ENCODE measurements at places on chromosomes 12 and 14.

DNA sequence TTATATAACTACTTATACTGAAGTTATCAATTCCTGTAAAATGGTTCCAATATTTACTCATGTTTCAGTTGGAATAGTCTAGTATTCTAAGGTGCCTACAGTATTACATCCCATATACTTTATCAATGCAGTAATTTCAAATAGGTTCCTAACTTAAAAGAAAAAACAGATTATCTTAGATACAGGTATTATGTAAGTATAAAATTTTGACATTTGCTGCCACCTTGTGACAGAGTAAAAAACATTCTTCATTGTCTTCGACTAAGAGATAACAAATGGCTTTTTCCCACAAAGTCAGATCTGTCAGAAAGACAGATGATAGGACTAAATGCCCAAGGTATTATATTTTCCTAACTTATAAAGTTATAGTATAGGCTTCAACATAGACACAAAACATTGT, 78.7 kb downstream of the TXNDC16 start:
- no peak for DNase-seq

- no peak for DNase-seq
Measured at GRCh38 chr12:68794653-68795251, 13.2 kb upstream of the MDM2 start.

DNA sequence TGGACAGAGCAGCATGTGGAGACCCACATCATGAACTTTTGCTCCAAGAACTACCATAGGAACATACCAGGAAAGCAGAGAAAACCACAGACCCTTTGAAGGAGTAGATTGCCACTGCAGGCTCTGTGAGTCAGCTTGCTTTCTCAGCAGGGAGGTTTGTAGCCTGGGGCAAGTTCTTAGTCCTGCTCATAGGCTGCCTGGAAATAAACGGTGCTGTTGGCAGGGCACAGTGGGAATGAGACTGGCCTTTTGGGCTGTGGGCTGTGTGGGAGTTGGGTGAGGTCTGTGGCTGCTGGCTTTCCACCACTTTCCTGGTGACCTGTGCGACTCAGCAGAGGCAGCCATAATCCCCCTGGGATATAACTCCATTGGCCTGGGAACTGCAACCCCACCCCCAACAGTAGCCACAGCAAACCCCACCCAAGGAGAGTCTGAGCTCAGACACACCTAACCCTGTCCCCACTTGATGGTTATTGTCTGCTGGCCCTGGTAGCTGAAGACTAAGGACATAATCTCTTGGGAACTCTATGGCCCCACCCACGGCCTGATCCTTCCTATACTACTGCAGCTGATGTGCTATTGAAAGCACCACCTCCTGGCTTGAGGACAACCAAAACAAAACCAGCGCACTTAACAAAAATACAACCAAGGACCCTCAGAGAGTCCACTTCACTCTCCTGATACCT, 192.1 kb upstream of the GARIN6 start:
- no peak for DNase-seq

DNA sequence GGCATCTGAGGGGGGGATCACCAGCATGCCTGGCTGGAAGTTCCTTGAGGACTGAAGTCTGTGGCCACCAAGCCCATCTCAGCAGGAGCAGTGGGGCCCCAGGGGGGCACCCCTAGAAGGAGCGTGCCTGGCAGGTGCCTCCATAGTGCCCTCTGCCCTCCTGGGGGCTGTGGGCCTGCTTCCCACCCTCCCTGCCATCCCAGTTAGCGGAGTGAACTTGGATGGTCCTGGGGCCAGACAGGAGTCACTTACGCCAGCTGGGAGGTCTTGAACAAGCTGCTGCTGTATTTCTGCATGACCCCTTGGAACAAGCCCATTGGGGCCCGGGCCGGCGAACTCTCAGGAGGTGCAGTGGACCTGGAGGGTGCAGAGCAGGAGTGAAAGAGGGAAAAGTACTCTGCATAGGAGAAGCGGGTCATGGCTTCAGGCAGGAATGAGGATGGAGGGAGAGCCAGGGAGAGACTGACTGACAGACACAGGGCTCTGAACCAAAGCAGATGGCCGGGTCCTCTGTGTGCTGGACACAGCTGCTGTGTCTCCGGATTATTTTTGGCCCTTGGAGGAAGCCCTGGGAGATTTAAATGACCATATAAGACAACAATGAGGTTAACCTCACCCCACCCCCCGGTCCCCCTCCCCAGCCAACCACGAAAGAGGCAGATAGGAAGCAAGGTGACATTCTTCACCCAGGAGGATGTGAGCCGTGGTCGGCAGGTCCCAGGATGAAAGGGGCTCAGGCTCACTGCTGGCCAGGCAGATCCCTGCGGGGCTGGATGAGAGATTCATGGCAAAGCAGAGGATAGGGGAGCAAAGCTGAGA, 19.6 kb downstream of the ASB2 start:
- DNase-seq: no peak

- no peak for DNase-seq
Measured at GRCh38 chr14:85313560-85314207, 216.3 kb upstream of the FLRT2 start.

GRCh38 chr12:46664761-46665287, 161.0 kb downstream of the SLC38A4 start:
- no peak for DNase-seq

GRCh38 chr12:89024580-89024979, 327.7 kb downstream of the DUSP6 start:
- DNase-seq: no peak

DNA sequence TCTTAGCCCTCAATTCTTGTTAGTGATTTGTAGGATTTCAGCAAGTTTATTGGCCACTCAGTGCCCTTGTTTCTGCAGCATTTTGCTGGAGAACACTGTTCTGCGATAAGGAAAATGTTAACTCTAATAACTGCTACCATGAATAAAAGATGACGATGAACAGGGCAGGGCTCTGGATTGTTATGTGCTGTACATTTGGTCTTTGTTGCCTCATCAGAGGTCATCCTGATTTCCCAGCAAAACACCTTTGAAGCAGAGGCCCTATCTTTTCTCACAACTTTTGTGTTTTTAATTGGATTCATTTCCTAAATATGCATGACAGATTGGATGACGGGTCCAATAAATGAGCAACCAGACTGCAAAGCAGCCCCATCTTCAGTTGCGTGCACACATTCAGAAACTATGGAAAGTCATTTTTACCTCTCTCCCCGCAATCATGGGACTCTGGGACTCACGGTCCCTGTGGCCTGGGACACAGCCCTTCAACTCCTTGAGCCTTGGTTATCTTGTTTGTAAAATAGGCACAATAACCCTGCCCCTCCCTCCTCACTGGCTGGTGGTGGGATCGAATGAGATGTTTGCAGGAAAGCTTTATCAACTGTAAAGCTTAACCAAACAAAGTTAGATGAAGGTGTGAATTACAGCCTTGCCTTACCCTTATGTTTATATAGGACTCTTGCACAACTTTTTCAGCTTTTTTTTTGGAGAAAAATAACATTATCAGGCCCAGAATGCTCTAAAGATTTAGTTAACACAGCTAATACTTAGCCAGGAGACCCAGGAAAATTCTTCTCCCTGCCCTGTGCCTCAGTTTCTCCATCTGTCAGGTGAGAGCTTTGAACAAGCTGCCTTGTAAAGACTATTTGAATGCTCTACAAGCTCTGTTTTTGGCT, 45.4 kb downstream of the RPH3A start:
- DNase-seq: no peak

DNA sequence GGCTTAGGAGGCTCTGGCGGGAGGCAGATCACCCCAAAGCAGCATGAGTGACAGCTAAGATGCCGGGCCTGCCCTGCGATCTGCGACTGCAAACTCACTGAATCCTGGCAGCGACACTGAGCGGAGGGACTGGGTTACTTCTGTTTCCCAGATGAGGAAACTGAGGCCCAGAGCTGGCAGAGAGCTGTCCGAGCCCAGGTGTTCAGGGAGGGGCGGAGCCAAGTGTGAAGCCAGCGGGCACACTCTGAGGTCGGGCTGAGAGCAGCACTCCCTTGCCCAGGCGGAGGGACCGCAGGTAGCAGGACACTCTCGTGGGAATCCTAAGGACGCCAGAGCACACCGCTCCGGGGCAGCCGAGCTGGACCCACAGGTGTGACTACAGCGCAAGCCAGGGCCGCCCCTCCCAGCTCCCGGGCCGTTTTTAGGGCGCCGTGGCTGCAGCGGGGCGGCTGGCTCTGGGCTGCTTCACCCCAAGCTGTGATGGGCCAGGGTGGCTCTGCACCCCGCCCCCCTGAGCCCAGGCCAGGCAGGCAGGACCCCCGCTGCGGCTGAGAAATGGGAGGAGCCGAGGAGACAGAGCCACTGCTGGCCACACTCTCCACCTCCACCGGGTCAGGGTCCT, 27.4 kb downstream of the MMP17 start:
- no peak for DNase-seq

DNA sequence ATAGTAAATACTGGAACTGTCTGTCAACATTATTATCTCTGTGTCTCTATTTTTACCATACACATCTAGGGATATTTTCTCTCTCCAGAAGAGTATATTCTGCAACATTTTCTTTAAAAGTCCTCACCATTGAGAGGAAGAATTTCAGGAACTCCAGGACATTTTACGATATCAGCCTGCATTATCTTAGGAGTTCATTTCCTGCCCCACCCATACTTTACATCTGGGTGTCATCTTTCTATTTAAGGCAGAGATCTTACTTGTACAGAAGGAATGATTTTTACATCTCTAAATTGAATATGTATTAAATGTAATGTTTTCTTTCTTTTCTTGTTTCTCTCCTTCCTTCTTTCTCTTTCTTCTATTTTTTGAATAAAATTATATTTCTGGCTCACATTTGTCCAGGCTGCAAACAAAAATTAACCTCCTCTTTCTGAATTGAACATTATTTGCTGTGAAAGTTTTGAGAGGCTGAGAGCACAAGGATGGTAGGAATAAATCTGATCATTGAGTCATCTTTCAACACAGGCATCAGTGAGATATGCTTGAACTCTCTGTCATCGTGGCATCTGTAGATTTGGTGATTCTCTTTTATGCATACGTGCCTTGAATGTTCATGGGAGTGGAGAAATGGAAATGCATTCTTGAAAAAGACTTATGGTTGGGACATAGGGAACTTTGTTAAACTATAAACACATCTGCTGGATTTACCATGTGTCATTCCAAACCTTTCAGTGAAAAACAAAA, 753.6 kb downstream of the SLC16A7 start:
- DNase-seq: no peak

- DNase-seq: no peak
Measured at GRCh38 chr12:93297536-93297935, 80.2 kb upstream of the NUDT4 start.

GRCh38 chr12:106001837-106002218, 136.9 kb downstream of the NUAK1 start:
- no peak for DNase-seq

DNA sequence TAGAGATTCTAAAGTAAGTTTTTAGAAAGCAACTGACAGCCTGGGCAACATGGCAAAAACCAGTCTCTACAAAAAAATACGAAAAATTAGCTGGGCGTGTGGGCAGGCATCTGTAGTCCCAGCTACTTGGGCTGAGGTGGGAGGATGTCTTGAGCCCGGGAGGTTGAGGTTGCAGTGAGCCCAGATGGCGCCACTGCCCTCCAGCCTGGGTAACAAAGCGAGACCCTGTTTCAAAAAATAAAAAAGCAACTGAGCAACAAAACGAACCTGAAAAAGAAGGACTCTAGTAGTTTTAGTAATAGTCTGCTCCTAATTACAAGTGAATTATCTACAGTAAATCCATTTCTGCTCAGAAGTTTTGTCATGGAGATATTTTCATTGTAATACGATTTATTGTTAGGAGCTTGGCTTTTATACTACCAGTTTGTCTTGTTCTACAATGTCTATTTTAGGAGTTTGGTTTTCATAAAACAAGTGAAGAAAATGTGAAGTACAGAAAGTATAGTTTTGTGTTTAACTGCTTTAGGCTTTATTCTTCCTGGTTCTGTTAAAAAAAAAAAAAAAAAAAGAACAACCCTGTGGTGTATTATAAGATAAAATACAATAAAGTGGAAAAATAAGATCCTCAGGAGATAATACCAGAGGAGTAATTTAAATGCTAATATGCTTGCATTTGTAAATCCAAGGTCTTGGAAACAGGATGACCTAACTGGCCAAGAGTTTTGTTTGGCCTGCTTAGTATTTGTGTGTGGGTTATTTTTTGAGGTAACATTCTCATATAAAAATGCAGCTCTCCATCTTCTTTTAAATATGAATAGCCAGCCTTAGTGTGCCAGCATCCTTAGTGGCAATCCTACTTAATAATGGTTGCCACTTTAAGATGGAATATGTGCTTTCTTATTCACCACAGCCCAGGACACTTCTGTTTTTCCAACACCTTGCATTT, 2.8 kb downstream of the TMX1 start:
- DNase-seq: no peak

DNA sequence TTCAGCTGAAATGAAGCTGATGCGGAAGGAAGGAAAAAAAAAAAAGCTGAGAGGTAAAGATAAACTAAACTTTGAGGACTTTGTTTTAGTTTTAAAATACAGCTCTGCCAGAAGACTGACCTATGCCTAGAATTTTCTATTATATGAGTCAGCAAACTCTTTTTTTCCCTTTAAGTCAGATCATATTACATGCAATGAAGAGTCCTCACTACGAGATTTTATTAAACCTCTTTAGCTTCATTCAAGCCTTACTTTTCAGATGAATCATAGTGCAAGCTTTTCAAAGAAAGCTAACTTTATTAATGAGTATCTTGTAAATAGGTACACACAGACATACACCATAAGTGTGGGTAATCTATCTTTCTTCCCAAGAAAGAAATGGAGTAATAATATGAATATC, 57.8 kb upstream of the FSCB start:
- DNase-seq: no peak

DNA sequence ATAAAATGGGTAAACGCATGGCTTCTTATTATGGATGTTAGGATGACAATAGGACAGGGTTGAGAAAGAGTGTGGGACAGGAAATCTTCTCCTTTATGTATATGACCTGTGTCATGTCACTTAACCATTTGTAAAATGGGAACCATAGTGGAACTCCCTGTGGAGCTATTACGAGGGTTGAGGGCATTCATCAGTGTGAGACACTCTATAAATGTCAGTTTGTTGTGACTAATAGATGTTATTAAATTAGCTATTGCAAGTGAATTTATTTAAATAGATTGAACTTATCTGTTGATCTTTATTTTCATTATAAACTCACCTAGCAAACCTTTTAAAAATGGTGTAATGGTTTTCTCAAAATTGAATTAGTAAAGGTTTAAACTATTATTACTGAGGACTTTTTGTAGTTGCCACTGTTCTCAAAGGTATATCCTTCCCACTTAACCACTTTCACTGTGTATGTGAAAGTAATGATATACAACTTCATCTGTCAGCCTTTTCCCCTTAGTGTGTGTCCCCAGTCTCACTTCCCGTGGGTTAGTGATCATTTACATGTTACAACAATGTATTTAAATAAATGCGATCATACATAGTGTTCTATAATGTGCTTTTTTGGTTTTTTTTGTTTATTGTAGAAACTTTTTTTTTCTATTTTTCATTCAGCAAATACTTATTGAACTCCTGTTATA, 17.1 kb downstream of the HELB start:
- no peak for DNase-seq

GRCh38 chr12:114447274-114447716, 41.4 kb upstream of the TBX5 start:
- DNase-seq: no peak

Data from CD4-positive, alpha-beta T cell treated with Interferon alpha-2 for 1 hour (primary cell).